ENCODE measurements at places on chromosomes 7 and 10.

DNA sequence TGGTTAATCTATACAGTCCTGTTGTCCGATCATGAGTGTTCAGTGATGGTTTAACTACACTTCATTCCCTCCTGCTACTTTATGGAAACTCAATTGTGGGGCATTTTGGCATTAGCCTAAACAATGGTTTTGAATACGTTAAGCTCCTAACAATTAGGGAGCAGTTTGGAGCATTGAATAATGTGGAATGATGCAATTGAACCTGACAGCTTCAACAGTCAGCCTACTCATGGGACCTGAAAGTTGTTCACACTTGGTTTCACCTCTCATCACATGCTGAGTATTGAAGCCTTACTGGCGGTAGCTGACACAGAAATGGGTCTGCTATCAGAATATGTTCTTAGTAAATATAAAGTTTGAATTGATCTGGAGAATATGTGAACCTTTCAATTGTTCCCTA, 186.1 kb downstream of the MLLT10 start:
- DNase-seq = no peak

DNA sequence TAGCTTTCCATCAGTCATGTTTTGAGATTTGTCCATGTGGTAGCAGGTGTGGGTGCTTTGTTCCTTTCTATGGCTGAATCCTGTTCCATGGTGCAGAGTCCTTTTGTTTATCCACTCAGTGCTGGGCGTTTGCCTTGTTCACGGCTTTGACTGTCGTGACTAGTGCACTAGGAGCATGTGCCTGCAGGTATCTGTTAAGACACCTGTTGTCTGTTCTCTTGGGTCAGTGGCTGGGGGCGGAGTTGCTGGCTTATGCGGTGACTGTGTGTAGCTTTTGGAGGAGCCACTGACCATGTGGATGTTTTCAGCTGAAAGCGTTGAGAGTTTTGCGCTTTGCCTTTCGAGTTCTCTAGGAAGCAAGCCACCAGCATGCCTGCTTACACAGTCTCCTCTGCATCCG, 573.1 kb upstream of the FOXK1 start:
- no peak for DNase-seq

GRCh38 chr7:99111591-99111990, 32.3 kb downstream of the SMURF1 start:
- no peak for DNase-seq

DNA sequence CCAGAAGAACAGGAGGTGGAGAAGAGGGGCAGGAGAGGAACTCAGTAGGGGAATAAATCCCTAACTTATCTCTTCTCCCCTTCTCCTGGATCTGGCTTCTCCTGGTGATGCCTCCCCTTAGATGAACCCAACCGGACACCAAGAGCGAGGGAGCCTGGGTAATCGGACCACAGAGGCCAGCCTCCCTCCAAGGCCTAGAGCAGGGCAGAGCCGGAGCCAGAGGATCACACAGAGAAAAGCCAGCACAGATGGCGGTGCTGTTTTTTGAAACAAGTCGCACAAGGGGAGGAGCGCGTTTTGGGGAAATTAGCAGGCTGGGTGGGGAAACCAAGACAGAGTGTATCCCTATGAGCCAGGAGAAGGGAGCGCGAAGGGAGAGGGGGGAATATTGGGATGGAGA, 4.9 kb upstream of the SRRM3 start:
- no peak for DNase-seq

DNA sequence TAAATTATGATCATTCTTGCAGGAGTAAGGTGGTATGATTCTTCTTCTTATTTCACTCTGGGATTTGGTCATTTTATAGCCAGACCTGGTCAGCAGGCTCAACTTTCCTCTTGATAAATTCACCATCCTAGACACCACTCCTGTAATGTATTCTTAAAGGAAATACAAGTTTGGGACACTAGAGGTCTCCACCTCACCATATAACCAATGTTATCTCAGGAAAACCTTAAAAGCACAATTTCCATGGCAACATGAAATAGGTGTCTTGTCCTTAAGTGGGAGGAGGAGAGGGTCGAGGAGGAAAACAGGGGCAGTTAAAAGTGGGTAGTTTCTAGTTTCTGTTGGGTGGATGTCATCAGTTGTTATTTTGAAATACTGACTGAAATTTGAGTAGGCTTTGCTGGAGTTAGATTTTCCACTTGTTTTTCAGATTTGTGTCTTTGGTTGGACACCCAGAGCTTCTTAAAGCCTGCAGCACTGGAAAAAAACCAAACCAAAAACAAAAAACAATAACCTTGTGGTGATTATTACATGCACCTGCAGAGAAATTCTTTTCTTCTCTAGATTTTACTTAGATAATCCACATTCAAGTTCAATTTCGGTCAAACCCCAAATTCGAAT, 163.1 kb downstream of the PRKCQ start:
- DNase-seq = peak; percentile 12

- DNase-seq = no peak
These were observed 18.8 kb upstream of the VPS41 start for GRCh38 chr7:38927751-38928150.

GRCh38 chr7:120799813-120800475, 58.0 kb downstream of the TSPAN12 start:
- DNase-seq = no peak

- no peak for DNase-seq
These were observed 43.7 kb downstream of the OSBPL3 start for GRCh38 chr7:24936121-24936824.

GRCh38 chr10:29860166-29860565, 199.2 kb downstream of the JCAD start:
- DNase-seq = no peak

GRCh38 chr7:66920769-66921395, at the start of gene TMEM248:
Gene TMEM248 (plus strand): TSS chr7:66921225. CDS start chr7:66941866, 20,641 bp downstream.
- peak; percentile 88 for DNase-seq

DNA sequence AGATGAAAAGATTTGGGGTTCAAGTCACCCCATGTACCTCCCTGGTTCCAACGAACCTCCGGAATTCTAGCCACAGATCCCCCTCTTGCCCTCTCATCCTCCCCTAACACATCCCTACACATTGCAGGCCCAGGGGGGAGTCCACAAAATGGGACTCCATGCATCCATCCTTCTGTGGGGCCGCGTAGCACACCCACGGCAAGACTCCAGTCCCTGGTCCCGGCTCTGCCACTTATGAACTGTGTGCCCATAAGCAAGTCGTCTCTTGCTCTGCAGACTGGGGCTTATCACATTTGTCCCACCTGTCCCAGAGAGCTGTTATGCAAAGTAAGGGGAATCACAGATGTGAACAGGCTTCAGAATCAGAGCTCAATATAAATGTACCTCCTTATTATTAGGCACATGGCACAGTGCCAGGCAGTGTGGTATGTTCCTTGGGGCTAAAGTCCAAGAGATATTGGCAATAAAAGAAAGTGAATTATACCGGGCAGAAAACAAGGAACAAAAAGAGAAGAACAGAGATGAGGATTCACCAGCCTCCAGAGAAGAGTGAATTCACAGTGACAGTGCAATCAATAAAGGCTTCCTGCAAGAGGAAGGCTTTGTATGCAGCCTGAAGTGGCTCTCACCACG, 73.9 kb downstream of the KCNMA1 start:
- no peak for DNase-seq

- no peak for DNase-seq
These were observed 663.3 kb upstream of the MGMT start for GRCh38 chr10:128803790-128804189.

GRCh38 chr10:17951868-17952371, at the start of gene SLC39A12:
Gene SLC39A12 (plus strand): TSS chr10:17951918. CDS start chr10:17953277, 1,359 bp downstream.
- DNase-seq = no peak

- DNase-seq = no peak
These were observed 99.1 kb upstream of the SEC61G start for GRCh38 chr7:54858008-54858692.

DNA sequence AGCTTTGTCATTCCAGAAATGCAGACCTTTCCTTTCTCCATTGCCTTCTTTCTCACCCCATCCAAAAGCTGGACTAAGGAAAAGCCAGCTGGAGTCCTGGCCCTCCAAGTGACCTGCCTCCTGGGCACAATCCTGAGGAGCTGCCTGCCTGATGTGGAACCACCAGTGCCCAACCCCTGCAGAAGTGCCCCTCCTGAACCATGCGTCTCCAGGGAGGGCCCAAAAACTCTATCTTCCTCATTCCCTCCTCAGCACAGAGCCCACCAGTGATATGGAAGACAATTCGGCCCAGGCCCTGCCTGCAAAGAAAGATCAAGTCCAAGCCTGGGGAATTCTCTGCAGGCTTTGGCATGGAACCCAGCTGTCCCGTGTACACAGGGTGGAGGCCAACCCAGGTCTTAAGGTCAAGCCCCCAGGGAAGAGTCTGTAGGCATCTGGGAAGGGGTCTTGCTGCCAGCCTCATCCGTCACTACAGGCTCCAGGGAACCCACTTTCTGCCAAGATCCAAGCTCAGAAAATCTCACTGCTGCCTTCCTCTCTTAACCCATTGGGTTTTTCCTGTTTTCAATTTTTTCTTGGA, 3.5 kb upstream of the GRID1 start:
- DNase-seq = no peak

- no peak for DNase-seq
These were observed 1148.5 kb upstream of the CELF2 start for GRCh38 chr10:9869205-9869604.

DNA sequence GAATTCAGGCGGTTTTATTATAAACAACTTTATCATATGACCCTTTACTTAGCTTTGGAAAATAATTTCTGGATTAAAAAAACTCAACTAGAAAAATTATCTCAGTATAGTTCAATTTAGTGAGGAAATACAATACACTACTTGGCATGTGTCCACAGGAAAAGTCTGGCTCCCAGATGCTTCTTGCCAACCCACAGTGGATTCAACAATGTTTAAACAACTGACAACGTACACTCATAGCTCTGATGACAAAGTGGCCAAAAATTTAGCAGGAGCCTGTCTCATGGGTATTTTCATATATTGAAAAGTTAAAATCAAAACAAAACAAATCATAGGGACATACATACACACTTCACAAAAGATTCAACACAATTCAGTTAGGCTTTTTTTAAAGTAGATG, 158.8 kb downstream of the SKAP2 start:
- DNase-seq = no peak

DNA sequence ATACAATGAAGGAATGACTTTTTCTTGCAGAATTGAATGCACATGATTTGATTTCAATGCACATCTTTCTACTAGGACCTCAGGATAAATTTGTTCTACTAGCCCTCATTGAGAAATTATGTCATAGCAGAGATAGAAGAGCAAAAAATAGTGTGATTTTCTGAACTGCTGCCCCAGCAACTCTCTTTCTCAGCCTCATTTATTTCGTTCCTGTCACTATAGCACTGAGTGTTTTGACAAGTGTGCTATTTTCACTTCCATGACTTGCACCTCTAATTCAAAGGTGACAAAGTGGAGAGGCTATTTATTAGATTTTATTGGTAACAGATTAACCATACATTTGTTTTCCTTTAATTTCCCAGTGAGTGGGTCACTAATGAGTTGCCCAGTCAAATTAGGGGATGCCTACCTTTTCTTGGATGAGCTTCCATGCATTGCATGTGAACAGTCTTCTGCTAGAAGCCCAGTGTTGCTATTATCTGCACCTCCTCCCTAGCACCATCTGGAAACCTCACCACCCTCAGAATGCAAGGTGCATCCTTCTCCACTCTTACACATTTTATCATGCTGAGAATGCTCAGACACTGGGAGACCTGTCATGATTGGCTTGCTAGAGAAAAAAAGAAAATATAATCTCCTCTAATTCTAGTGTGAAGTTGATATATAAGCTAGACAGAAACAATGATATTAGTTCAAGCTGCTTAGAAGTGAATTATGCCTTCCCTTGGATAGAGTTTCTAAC, 119.6 kb upstream of the CTTNBP2 start:
- no peak for DNase-seq

DNA sequence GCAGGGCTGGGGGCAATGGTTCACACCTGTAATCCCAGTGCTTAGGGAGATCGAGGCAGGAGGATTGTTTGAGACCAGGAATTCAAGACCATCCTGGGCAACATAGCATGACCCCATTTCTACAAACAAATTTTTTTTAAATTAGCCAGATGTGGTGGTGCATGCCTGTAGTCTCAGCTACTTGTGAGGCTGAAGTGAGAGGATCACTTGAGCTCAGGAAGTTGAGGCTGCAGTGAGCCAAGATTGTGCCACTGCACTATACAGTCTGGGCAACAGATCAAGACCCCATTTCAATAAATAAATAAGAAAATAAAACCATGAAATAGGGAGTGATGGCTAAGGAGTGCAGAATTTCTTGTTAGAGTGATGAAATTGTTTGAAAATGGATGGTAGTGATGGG, 8.9 kb downstream of the GRID2IP start:
- DNase-seq = no peak

DNA sequence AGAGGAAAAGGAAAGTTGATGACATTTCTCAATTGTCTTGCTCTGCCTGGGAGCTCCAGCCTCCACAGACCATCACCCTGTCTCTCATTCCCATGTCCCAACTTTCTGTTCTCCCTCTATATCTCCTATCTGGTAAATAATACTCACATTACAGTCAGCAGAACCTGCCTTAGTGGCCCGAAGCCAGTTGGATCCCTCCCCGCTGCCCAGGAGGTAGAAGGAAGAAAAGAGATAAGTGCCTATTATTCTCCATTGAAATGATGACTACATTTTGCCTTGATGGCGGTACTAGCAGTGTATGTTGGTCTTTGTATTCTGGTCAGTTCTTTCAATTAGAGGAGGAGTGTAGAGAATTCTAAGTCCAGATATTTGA, 91.9 kb downstream of the CSTF2T start:
- DNase-seq = no peak

- no peak for DNase-seq
These were observed 139.0 kb upstream of the GPR26 start for GRCh38 chr10:123527151-123527550.

DNA sequence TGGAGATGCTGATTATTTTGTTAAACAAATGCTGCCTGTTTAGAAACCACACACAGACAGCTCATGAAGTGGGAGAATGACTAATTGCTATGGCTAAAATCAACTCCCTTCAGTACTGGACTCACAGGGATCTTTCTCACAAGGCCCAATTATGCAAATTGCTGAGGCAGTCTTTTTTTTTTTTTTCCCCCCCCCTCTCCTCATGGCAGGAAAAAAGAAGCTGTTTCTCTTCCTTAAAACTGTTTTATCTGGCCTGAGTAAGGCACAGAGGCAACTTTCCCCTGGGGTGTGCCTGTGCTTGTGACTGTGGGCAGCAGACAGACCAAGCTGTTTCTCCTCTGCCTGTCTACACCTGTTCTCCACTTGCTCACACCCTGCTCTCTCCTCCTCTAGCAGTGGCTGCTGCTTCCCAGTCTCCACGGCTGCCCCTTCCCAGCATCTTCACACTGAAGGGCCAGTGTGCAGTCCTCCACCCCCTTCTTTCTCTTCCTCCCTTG, 65.4 kb upstream of the STEAP1B start:
- no peak for DNase-seq

- no peak for DNase-seq
These were observed 3.0 kb upstream of the PANK1 start for GRCh38 chr10:89648074-89648473.

GRCh38 chr7:44958645-44959344, 20.0 kb downstream of the MYO1G start:
- no peak for DNase-seq

GRCh38 chr7:72492461-72493065, 80.4 kb upstream of the CALN1 start:
- no peak for DNase-seq

- no peak for DNase-seq
These were observed 25.3 kb downstream of the USP6NL start for GRCh38 chr10:11586170-11586569.

Measured in activated T-cell treated with anti-CD3 and anti-CD28 coated beads for 4 hours (primary cell).